ENCODE measurements at places on chromosomes 3 and 15.

DNA sequence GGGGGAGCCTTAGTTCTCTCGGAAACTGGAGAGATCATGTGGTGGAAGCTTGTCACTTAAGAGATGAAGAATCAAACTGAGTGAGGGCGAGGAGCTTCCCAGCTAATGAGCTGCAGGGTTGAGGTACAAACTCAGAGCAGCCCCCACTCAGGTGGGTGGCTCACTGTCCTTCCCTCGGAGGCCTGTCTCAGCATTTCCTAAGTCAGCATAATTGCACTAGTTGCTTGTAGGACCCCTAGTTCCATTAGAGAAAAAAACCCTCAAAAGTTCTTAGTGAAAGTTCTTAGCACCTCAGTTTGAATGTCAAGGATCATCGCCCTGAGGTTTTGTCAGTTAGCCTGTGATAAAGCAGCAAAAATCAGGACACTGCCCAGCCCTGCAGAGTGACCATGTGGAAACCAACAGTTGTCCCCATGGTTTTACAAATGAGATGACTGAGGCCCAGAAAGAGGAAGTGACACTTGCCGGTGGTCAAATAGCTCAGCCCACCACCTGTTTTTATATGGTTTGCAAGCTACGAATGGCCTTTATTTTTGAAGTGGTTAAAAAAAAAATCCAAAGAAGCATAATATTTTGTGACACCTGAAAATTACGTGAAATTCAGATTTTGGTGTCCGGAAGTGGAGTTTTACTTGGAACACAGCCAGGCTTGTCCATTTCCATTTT is 11.9 kb downstream of the SMAD6 start:
- no peak for DNase-seq

GRCh38 chr3:21446027-21446426 is 305.0 kb downstream of the ZNF385D start:
- DNase-seq: no peak

GRCh38 chr3:72860846-72861245 is 12.6 kb upstream of the SHQ1 start:
- no peak for DNase-seq

DNA sequence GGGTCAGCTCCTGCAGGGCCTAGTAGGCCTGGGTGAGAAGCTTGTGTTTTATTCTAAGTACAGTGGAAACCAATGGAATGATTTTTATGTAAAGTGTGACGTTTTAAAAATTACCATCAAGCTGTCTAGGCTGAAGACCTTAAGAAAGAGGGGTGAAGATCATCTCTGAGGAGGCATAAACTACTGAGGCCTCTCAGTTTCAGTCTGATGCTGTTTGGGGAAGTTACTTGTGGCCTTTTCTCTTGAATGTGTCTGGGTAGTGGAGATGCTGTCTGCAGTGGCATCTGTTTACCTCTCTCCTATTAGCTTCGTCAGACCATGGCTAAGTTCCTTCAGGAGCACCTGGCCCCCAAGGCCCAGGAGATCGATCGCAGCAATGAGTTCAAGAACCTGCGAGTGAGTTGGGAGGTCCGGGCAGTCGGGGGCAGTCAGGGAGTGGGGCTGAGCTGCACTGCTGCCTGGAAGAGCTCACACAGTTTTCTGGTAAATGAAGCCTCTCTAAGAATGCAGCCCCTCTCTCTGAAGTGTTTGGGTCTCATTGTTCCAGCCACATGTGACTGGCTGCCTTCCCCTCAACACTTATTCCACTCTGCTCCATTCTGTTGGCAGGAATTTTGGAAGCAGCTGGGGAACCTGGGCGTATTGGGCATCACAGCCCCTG is 1.9 kb downstream of the IVD start:
- no peak for DNase-seq

DNA sequence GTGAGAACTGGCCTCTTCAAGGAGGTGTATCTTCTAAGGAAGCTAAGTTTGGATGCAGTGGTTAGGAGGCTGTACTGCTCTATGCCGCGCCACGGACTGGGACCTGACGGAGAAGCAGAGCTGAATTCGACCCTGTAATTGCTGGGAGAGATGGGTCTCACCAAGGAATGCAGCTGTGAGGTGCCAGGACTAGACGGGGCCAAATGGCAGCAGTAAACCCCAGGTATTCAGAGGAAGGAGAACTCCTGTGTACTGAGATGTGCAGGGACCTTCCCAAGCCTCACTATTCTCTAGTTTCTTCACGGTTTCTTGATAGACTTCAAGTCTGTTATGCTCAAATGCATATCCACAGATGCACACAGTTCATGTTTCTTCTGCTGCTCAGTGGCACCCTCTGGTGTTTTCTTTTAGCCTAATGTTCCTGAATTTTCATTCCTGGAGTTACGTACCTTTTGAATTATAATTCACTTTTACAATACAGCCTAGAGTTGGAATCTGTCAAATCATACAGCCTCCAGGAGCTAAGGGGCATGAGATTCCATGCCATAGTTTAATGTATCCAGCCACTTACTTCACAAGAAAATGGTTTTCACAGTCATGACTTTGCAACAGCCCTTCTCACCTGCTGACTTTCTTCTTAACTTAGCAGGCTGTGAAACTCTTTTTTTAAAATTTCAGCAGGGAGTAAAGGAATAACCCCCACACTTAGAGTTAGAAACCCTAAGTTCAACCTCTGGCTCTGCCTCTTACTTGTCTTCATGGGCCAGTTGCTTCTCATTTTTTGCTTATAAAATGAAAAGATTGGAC is 61.8 kb downstream of the GLDN start:
- DNase-seq: no peak

- no peak for DNase-seq
Observed at GRCh38 chr3:131233900-131234668, 147.5 kb upstream of the NUDT16 start.

DNA sequence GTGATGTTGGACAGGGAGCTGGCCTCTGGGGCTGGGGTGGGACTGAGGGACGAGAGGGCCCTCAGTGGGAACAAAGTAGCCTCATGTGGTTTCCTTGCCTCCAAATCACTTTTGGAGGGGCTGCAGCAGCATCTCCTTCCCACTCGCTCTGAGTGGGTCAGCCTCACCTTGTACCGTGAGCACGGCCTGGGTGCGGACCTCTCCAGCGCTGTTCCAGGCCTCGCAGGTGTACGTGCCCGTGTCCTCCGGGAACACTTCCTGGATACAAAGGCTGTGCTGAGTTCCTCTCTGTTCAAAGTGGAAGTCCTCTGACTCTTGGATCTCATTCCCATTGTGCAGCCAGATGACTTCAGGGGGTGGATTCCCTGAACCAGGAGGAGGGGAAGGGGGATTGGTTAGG is 123.7 kb upstream of the HACD2 start:
- DNase-seq: no peak

- no peak for DNase-seq
Observed at GRCh38 chr15:100787567-100788417, 91.8 kb upstream of the ALDH1A3 start.

- DNase-seq: no peak
Observed at GRCh38 chr3:126998320-126998719, 15.4 kb downstream of the PLXNA1 start.

GRCh38 chr3:182248349-182248880 is 536.7 kb downstream of the SOX2 start:
- no peak for DNase-seq

- no peak for DNase-seq
Observed at GRCh38 chr3:56960234-56960917, 100.1 kb upstream of the SPATA12 start.

DNA sequence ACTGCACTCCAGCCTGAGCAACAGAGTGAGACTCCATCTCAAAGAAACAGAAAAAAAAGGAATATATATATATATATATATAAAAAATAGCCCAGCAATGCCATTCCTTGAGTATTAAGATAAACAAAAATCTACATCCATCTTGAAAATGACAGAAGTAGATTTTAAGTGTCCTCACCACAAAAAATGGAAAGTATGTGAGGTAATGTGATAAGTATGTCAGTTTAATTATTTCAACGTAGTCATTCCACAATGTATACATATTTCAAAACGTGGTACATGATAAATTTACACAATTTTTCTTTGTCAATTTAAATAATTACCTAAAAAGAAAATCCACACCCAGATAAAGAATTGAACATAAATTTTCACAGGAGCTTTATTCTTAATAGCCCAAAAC is 54.9 kb downstream of the HCN4 start:
- DNase-seq: no peak

DNA sequence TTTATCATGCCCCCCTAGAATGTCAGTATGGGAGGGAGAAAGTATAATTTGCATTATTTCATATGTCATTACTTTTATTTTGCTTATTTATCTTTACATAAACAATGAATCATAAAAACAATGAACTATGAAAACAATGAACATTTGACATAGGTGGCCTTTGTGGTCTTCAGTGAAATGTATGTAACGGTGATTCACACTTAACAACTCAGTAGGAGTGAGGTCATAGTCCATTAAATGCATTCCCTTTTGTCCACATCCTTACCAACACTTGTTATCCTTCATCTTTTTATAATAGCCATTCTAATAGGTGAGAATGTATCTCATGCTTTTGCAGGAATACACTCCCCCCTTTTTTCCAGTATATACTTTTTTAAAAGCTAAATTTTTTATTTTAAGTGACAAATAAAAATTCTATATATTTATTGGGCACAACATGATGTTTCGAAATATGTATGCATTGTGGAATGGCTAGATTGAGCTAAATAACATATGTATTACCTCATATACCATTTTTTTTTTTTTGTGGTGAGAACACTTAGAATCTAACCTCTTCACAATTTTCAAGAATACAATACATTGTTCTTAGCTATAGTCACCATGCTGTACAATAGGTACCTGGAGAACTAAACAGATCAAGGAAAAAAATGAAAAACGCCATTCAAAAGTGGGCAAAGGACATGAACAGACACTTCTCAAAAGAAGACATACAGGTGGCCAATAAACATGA is 189.5 kb downstream of the WDR72 start:
- no peak for DNase-seq

DNA sequence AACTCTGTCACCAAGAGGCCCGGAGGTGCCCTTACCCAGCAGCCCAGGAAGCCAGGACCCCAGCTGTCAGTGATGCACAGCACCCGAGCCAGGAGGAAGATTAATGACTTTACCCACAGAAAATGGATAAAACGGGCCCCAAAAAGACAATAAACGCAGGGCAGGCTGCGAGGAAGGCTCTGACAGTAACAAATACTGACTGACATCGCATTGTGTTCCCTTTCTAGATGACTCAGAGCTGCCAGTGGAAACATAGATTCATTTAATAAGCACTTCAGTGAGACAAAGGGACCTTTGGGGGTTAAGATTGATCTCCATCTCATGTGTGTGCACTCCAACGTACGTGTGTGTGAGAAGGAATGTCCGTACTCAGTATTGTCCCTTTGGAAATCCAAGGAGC is 225.3 kb upstream of the PPP2R3A start:
- DNase-seq: no peak

- DNase-seq: no peak
Observed at GRCh38 chr3:171401432-171401831, 58.8 kb downstream of the TNIK start.

DNA sequence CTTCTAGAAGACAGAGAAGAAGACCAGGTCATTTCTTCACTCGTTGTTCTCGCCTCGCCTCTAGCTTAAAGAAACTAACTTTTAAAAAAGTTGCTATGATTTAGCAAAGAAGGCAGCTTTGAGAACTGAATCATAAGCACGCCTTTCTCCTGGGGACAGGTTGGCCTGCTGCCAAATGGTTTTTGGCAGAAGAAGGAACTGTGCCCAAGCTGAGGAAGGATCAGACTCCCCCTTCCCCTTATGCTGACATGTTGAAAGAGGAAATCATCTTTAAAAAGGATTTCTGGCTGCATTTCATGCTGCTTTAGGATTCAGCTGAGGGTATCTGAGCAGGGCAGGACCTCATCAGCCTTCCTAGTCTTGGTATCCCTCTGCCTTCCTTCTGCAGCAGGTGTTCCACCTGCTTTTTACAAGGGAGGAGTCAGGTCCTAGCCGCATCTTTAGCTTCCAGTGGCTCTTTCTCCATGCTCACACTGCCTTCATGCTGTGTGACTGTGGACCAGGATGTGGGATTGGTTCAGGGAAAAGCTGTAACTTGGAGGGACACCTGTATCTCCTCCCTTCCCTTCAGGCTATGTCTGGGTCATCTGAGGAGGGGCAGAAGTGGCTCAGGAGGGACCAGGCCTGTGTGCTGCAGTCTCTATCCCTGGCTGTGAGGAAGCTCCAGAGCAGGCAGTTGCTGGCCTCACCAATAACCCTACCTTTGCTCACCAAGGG is 34.1 kb upstream of the HACD2 start:
- no peak for DNase-seq

DNA sequence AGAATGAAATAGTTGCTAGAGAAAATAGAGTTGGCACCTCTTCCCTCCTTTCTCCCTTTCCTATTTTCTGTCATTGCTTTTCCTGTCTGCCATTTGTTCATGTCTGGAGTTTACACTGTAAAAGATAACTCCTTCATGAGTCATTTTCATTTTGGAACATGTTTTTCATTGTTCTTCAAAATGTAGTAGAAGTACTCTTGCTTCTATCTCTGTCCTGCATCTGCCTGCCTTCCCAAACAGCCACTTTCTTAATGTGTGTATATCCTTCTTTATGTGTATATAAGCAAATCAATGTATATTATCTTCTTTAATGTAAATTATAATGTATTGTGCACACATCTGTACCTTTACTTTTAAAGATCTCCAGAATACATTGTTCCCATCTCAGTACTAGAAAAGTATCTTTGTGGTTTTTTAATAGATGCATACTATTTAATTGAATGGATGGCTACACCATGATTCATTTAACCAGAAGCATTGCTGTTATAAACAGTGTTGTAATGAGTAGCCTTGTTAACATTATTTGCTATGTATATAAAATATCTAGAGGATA is 41.1 kb downstream of the TSC22D2 start:
- DNase-seq: no peak

GRCh38 chr15:34370129-34370528 is 3.1 kb upstream of the LPCAT4 start:
- DNase-seq: no peak

DNA sequence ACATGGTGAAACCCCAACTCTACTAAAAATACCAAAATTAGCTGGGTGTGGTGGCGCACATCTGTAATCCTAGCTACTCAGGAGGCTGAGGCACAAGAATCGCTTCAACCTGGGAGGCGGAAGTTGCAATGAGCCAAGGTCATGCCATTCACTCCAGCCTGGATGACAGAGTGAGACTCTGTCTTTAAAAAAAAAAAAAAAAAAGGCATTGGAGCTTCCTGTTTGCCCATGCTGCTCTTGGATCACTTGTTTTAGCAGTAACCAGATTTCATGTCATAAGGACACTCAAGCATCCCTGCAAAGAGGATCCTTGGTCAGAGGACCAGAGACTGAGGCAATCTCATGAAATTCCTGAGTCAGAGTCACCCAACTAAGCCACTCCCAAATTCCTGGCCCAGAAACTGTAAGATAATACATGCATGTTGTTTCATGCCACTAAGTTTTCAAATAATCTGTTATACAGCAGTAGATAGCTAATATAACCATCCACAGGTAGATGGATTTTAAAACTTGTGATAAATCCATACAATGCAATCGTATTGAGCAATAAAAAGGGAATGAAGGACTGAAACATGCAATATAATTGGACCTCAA is 82.0 kb upstream of the XXYLT1 start:
- DNase-seq: no peak

- DNase-seq: no peak
Observed at GRCh38 chr3:12467746-12468145, 16.5 kb upstream of the TSEN2 start.
